ELR (cell line): ENCODE measurements at places on chromosomes 13 and 19.

GRCh38 chr19:39299404-39299803, 3.2 kb downstream of the IFNL1 start:
- no peak for DNase-seq

GRCh38 chr19:10670182-10670581, 16.0 kb downstream of the ILF3 start:
- no peak for DNase-seq

GRCh38 chr19:3712663-3713611, 4.8 kb downstream of the TJP3 start:
- DNase-seq = no peak

- no peak for DNase-seq
These were observed 71.4 kb downstream of the FREM2 start for GRCh38 chr13:38758277-38758676.

DNA sequence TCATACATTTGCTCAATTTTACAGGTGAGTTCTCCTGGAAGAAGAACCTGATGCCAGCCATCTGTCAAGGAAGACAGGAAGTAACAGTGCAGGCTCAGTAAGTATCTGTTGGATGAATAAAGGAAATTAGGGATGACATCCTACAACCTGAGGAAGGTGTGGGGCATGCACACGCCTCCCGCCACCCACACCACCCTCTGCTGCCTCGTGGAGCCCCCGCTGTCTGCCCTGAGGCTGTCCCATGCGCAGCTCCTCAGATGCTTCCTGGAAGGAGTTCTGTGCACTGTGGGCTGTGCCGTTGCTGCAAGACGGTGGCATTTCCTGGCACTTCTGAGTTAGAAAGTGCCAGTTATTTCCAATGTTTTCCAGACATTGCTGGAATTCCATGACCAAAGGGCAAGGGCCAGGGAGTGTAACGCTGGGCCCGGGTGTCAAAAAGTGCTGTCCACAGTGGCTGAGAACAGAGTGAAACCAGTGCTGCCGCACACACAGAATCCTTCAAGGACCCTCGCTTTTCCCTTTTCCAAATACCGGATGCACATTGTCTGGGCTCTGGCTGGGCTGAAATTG, 4.2 kb upstream of the TEX29 start:
- DNase-seq = no peak

DNA sequence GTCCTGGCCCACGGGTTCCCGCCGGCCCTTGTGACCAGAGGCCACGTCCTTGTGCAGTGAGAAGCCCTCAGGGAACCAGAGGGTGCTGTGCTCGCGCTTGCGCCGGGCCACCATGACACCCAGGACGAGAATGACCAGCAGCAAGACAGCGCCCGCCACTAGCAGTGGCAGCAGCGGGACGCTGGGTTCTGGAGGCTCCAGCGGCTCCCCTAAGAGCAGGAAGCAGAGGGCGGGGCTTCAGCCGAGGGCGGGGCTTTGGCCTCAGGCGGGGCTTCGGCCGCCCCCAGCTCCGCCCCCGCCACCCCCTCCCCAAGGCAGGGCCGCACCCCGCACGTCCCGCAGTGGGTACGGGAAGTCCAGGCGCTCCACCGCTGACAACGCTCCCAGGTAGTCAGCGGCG, 30.4 kb downstream of the NOTCH3 start:
- DNase-seq = no peak

GRCh38 chr19:53424968-53425597, 6.7 kb upstream of the ZNF761 start:
- peak; percentile 57 for DNase-seq

GRCh38 chr13:71360041-71360440, 507.0 kb downstream of the DACH1 start:
- DNase-seq = no peak

GRCh38 chr19:17321655-17322489, 12.5 kb downstream of the DDA1 start:
- DNase-seq = no peak

DNA sequence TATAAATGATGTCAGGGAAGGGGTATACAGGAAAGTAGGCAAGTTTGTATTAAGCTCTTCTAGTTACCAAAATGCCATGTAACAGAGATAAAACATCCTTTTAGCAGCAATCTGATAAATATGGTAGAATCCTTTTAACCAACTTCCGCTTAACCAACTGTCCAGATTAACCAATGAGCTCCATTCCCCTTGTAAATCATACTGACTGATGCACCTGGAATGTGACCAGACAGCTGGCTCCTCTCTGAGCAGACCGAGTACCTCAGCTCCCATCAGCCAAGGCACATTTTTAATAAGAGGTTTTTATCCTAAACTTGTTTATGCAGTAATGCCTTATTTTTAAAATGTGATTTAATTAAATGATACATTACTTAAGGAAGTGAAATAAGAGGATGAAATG, 66.4 kb downstream of the KLF12 start:
- peak; percentile 43 for DNase-seq

- no peak for DNase-seq
These were observed 461.9 kb downstream of the KLF5 start for GRCh38 chr13:73520566-73521289.
